Testis (tissue), 5 donors: ENCODE measurements at places on chromosomes 5 and 9.

- no peaks in the 10 kb centered on the region for H3K36me3 ChIP-seq
- no peak overlapping the region for H3K27ac ChIP-seq
- H3K4me1 ChIP-seq, result no peaks in the 10 kb centered on the region
- H3K4me3 ChIP-seq, result no peak overlapping the region
- no peaks in the 10 kb centered on the region for H3K27me3 ChIP-seq
Measured at GRCh38 chr5:32935283-32935682, 224.2 kb downstream of the NPR3 start.

DNA sequence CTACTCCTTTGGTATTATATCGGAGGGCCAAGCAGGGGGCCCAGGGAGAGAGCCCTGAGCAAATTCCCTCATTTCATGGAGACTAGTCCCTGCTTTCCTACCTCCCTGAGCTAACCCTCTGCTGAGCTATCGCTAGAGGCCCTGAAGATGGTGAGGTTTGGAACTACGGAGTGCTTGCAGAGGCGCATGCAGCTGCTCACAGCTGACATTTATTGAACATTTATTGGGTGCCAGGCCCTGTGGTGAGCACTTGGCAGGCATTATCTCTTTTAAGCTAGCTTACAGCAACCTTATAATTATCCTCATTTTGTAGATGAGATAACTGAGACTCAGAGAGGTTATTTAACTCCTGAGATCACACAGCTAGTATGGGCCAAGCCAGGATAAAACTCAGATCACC is 9.8 kb downstream of the FAT2 start:
- H3K4me1 ChIP-seq, result no peaks in the 10 kb centered on the region
- no peak overlapping the region for H3K4me3 ChIP-seq
- H3K36me3 ChIP-seq, result no peaks in the 10 kb centered on the region
- no peak overlapping the region for H3K27ac ChIP-seq
- H3K27me3 ChIP-seq, result no peaks in the 10 kb centered on the region

DNA sequence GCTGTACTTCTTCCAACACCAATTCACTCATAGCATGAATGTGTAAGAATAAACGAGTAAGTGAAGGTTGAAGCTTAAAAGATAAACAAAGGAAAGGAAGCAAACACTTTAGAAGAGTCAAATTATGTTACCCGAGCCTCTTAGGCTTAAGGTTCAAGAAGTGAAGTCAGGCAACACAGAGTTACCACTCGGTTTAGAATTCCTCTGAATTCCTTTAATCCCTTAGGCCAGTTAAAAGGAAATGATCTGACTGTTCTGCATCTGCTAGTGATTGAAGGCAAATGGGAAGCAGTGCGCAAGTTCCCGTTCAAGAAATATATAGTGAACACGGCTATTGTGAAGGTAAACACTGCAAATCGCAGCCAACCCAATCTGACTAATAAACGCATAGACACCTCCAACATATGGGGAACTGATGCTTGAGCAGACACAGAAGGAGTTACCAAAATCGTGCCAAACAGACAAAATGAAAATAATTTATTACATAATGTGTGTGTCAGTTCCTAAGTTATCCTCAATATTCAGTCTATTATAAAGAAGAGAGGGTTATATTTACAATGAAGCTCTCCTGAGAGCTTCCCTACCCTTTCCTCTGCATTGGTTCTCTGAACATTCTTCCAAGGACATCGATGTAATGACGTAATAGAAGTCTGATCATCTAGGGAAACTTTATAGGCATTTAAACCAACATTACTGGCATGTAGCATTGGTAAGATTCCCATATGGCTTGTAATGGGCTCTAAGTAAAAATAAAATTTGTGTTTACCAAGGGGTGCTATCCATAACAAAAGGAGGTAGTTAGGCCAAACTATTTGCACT is 837.1 kb upstream of the ZNF608 start:
- no peaks in the 10 kb centered on the region for H3K36me3 ChIP-seq
- no peak overlapping the region for H3K27ac ChIP-seq
- DNase-seq, result no peak

DNA sequence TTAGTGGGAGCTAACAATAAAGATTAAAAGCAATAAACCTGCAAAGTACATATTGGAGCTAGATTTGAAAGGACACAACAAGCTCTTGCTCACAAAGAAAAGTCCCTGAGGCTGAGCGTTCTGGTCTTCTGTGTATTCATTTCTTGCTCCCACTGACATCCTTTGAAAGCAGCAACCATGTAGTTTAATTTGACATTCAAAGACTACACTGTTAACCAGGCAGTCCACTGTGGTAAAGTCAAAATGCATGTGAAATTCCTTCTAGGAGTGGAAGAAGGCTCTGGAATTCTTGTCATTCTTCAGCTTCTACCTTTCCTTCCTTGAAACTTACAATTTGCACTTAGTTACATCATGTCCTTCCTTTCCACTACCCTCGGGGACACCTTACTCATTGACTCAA is 480.7 kb downstream of the CSNK1G3 start:
- H3K27ac ChIP-seq, result no peak overlapping the region
- H3K36me3 ChIP-seq, result no peaks in the 10 kb centered on the region
- no peak overlapping the region for H3K4me3 ChIP-seq
- no peaks in the 10 kb centered on the region for H3K4me1 ChIP-seq
- H3K27me3 ChIP-seq, result no peaks in the 10 kb centered on the region
- no peak for DNase-seq

- H3K4me3 ChIP-seq, result no peak overlapping the region
- no peaks in the 10 kb centered on the region for H3K27me3 ChIP-seq
- H3K36me3 ChIP-seq, result no peaks in the 10 kb centered on the region
- no peak for DNase-seq
- H3K4me1 ChIP-seq, result peaks cover 5% of the 10 kb centered on the region
- H3K27ac ChIP-seq, result no peak overlapping the region
Measured at GRCh38 chr9:121633119-121633714, 18.2 kb upstream of the DAB2IP start.
